GM03348 (cell line): ENCODE measurements at places on chromosomes 3 and 15.

GRCh38 chr15:72591361-72591760 is 63.1 kb upstream of the GOLGA6B start:
- DNase-seq: peak; percentile 35

- no peak for DNase-seq
Observed at GRCh38 chr15:29883126-29883525, 60.9 kb upstream of the TJP1 start.

GRCh38 chr15:33204087-33204486 is 9.6 kb upstream of the FMN1 start:
- DNase-seq: no peak

DNA sequence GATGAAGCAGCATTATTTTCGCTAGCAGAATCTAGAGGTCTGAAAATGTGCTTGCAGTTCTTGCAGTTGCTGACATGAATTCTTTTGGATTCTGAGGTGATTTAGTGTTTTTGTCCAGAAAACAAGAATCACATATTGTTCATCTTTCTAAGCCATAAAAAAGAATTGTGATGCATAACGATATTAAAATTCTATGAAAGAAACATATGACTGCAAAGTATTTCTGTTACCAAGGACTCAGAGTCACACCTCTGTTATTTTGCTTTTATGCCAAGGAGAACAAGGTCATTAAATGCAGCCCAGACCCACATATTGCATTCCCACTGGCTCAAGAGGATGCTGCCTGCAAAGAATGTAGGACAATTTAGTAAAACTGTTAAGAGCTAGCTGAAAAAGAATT is 299.8 kb upstream of the GPR149 start:
- DNase-seq: no peak

GRCh38 chr15:75148280-75148679 is 53.4 kb upstream of the C15orf39 start:
- no peak for DNase-seq

GRCh38 chr3:69283496-69283895 is 102.4 kb downstream of the FRMD4B start:
- DNase-seq: no peak

- DNase-seq: no peak
Observed at GRCh38 chr3:59867185-59868002, 817.6 kb upstream of the CFAP20DC start.

DNA sequence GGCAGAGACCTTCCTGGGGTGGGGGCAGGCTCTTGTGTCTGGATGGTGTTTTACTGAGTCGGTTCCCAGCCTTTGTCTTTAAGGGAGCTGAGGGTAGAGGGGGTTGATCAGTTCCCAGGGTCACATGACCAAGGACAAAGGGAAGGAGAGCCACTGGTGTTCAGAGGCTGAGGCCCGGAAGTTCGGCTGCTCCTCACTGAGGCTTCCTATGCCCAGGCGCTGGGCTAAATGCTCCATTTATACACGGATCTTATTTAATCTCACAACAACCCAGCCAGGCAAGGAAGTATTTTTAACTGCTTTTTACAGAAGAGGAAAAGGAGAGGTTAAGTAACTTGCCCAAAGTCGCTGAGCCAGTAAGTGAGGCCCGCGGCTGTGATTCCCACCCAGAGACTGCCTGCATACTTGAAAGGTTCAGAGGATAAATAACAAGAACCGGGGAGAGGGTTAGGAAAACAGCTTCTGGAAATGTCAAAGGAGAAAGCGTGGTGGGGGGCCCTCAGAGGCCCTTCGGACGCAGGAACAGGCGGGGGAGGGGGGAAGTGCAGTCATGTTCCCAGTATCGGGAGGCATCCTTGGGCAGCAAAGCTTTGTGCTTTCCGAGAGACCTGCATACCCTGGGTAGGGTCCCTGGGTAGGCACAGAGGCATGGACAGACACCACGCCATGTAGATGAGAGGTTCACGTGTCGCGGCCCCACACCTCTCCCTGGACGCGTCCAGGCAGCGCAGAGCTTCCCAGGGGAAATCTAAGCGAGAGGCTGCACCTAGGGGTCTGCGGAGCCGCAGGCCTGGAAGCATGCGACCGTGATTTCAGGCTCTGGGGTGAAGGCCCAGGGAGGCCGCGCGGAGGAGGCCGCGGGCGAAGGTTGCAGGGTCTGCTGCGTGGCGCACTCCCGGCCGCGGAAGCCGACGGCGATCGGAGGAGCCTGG is 21.3 kb downstream of the EPHB3 start:
- DNase-seq: peak; percentile 84

- DNase-seq: no peak
Observed at GRCh38 chr15:35932531-35932930, 386.6 kb upstream of the DPH6 start.

DNA sequence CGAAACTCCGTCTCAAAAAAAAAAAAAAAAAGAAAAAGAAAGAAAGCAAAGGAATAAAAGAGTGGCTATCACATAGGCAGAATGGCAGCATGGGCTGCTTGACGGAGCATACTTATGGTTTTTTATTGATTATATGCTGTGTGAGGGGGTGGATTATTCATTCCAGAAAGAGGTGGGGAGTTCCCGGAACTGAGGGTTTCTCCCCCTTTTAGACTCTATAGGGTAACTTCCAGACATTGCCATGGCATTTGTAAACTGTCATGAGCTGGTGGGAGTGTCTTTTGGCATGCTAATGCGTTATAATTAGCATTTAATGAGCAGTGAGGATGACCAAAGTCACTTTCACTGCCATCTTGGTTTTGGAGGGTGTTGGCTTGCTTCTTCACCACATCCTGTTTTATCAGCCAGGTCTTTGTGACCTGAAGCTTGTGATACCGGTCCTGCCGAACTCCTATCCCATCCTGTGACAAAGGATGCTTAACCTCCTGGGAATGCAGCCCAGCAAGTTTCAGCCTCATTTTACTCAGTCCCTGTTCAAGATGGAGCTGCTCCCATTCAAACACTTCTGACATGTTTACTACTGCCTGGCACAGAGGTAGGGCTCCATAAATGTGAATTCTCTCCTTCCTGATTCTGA is 15.8 kb upstream of the ABHD17C start:
- DNase-seq: no peak

GRCh38 chr3:169116056-169116693 is 547.3 kb downstream of the MECOM start:
- DNase-seq: no peak

GRCh38 chr3:98552232-98553020 is 20.6 kb downstream of the GPR15 start:
- DNase-seq: no peak

GRCh38 chr3:46416125-46416810 is 9.2 kb downstream of the CCRL2 start:
- DNase-seq: no peak

DNA sequence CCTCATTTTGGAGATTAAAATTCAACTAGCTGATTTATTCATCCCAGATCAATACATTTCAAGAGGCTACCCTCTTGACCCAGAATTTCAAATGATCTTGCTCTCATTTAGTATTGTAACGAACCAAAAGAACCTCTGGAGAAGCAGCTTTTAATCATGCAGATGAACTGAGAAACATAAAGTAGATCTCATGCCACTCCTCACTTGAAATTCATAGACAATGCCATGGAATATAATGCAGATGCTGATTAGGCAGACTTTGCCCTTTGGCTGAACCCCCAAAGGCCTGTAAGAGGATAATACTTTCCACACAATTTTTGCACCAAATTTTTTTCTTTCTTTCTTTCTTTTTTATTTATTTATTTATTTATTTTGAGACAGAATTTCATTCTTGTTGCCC is 358.3 kb downstream of the NEK10 start:
- no peak for DNase-seq

DNA sequence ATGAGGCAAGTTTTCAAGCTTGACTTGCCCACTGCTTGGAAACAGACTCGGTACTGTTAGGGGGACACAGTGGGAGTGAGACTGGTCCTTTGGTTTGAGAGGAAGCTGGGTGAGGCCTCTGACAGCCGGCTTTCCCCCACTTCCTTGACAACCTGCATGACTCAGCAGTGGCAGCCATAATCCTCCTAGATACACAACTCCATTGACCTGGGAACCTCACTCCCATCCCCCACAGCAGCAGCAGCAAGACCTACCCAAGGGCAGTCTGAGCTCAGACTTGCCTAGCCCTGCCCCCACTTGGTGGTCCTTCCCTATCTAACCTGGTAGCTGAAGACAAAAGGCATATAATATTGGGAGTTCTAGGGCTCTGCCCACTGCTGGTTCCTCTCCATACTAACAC is 1043.5 kb upstream of the ALCAM start:
- DNase-seq: no peak

DNA sequence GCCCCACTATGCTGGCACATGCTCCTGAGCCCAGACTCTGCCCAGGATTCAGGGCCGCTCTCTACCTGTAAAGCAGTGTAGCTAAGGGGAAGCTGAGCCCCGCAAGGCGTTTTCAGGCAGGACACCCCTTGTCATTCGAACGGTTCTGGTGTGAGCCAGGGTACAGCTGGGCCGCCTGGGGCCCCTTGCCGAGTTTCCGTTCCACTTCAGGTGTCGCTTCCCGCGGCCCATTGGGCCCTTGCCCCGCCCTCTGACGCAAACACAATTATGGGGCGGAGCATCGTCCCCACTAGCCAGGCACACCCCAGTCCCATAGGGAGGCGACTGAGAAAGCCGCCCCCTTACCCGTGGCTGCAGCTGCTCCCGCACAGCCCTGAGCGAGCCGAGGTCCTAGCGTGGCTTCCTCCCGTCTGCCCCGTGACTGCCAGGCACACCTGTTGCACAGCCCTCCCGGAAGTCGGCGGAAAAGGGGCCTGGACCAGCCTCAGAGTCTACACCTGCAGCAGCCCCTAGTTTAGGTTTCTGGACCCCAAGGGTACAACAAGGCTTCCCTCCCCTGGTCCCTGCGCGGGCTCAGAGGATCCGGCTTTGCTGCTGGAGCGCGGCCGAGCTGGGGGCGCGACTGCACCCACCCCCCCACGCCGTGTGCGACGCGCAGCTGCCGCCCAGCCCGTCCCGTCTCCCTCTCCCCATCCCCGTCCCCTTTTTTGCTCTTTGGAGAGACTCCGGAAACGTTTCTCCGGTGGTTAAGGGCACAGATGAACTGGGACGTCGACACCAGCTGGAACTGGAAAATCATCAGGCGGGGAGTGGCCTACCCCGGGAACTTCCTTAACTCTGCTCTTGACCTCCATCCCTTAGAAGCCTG is at the start of gene PLSCR2:
PLSCR2 (minus strand) TSS at position 412 of the 868 bp plus-strand sequence. CDS start 9,657 bp downstream, outside the sequence.
- peak; percentile 68 for DNase-seq

DNA sequence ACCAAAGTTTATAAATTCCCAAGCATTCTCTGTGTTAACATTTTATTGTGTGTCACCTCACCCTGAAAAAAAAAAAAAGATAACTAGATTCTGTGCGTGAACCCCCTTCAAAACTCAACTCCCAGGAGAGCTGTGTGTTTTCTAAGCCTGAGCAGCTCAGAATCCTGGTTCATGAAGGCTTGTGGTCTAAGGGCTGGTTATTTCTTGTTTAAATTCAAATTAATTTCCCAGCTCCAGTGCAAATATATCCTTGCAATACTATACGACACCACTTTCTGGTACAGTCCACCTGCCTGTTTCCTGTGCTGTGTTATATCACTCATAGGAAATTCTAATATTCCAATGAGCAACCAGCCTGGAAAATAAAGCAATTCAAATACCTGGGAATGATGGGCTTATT is 23.4 kb upstream of the MYZAP start:
- no peak for DNase-seq

DNA sequence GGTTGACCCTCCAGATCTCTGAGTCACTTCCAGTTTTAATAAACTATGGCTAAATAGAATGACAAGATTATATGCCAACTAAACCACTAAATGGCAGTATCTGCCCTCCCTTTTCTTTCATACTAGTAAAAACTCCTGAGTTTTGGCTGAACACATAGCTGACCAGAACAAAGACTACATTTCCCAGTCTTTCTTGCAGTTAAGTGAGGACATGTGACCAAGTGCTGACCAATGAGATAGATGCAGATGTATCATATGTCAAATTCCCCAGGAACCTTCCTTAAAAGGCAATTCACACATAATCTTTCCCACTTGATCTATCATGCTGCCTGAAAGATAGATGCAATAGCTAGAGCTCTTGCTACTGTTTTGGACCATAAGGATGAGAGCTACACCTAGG is 191.3 kb downstream of the SHOX2 start:
- DNase-seq: no peak

DNA sequence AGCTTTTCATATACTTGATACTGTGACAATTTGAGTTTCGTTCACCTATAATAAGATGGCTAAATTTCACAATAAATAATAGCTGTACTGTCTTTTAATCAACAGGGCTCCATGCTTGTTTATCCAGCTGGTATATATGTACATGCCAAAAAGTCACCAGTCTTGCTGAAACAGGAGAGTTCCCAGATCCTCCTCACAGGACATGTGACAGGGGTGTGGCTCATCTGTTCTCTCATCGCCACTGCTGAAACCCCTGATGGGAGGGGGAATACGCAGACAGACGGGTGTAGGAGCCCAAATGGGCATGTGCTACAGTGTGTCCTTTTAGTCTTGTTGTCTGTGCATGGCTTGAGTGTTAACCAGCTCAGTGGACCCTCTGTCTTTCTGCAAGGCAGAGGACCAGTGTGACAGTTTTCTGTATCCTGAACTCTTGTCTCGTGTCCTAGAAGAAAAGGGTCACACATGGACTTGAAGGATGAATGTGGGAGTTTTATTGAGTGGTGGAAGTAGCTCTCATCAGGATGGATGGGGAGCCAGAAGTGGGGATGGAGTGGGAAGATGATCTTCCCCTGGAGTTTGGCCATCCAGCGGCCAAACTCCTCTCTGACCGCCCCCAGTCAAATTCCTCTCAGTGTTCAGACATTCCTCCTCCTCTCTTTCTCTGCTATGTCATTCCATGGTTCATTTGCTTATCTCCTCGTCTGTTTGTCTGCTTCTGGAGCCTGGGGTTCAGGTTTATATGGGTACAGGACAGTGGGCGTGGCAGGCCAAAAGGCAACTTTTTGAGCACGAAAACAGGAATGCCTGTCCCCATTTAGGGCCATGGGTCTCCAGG is 113.1 kb upstream of the NECTIN3 start:
- DNase-seq: no peak

DNA sequence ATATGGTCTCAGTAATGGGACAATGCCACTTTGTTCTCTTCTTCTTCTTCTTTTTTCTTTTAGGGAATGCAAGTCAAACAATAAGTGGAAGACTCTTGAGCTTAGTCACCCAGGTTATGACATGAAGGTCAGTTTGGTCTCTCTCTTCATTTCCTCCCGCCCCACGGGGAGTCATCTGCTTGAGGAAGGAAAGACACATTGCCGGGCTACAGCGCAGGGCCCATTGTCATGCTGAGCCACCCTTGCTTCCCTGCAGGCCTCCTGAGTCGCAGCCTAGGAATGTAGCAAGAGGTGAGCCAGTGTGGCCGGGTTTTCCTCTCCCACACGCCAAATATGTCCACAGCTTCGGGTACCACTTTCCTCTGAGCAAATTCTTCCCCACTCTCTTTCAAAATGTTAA is 47.6 kb downstream of the RAP2B start:
- peak; percentile 72 for DNase-seq

- DNase-seq: no peak
Observed at GRCh38 chr3:35307296-35307695, 332.0 kb upstream of the ARPP21 start.

DNA sequence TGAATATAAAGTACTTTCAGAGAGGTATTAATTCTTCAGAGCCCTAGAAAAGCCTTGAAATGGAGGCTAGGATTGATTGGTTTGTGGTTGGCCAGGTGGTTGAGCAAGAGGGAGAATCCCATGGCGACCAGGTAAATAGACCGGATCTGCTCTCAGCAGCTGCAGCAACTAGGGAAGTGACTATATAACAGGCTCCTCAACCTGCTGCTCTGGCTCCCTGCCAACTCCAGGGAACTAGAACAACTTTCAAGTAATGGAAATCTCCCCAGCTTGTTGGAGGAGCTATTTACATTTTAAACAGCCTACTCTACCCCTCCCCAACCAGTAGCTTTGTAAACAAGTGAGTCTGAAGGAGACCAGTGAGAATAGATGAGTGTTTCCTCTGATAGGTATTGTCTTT is 121.8 kb upstream of the CADM2 start:
- DNase-seq: no peak
